ENCODE measurements at places on chromosomes 6 and 20.

- no peak for DNase-seq
Observed at GRCh38 chr6:54601600-54602300, 244.8 kb upstream of the FAM83B start.

DNA sequence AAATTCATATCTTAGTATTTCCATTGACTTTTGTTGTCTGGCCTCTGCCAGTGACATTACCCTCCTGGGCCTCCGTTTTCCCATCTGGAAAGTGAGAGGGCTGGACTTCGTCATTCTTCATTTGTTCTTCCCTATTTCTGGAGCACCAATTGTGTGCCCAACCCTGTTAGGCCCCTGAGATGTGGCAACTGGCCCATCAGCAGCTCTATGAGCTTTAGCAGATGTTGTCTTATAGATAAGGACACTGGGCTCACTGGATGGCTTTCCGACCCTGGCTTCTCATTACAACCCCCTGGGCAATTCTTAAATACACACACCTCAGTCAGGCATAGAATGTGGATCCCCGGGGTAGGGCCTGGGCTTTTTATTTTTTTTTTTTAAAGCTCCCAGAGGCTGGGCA, 14.7 kb downstream of the PABPC1L start:
- no peak for DNase-seq

DNA sequence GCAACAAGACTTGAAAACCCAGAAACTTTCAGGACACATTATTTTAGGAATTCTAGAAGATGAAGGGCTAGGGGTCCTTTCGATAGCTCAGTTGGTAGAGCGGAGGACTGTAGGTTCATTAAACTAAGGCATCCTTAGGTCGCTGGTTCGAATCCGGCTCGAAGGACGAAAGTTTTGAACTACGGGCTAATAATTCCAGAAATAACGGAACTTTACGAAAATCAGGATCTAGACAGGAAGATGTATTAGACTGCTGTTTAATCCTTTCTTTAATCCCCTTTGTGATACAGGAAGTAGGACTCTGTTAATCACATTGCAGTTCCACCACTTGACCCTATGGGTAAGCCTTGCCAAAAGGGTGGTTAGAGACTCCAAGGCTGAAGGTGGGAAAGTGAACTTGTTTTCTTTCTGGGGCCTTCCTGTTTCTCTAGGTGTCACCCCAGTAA, 21.2 kb upstream of the ABT1 start:
- DNase-seq, result no peak

- DNase-seq, result no peak
Observed at GRCh38 chr6:14271789-14272736, 154.5 kb downstream of the CD83 start.

- DNase-seq, result no peak
Observed at GRCh38 chr6:142303176-142303533, 1.3 kb downstream of the ADGRG6 start.

- no peak for DNase-seq
Observed at GRCh38 chr20:30811885-30812671, 445.4 kb upstream of the DEFB115 start.

- no peak for DNase-seq
Observed at GRCh38 chr6:158848490-158848895, 29.3 kb upstream of the EZR start.
